Stimulated activated memory B cell treated with anti-CD40 and anti-IgM and Interleukin-4, amounts not matched to agents 10 μg/mL and 1 μg/mL and 100 μg/mL, for 72 hours (primary cell): ENCODE measurements at places on chromosomes 7 and 10.

GRCh38 chr7:19834566-19834965, 61.1 kb upstream of the TMEM196 start:
- no peak for ATAC-seq

DNA sequence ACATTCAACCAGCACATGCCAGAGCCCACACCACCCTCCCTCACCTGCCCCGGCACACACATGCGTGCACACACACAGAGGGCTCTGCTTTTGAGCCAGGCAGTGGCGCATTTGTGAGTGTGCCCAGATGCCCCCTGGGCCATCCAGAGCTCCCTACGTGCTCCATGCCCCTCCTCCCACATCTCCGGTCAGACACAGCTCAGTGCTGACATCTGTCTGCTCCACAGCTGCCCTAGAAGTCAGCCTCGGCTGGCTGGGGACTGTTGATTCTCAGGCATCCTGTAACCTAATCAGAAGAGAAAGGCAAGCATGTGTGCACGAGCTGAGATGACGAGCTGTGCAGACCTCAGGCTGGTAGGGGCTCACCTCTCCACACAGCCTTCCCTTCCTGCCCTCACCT, 135.1 kb downstream of the ZMIZ1 start:
- ATAC-seq: no peak

DNA sequence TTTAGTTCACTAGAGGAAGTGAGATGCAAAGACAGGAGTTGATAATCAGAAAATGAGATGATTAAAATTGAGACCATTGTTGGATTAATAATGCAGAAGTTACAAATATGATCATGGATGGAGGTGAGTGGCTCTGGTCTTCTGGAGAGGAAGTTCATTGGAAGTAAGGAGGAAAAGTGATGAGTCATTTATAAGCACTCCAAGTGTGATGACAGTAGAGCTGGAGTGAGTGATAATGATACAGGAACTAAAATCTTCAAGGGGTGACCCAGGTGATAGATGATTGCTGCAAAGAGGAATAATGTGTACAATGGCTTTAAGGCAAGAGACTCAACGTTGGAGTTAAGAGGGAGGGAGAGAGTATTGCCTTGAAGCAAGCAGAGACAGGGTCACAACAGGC, 20.7 kb downstream of the ZNF32 start:
- ATAC-seq: no peak

DNA sequence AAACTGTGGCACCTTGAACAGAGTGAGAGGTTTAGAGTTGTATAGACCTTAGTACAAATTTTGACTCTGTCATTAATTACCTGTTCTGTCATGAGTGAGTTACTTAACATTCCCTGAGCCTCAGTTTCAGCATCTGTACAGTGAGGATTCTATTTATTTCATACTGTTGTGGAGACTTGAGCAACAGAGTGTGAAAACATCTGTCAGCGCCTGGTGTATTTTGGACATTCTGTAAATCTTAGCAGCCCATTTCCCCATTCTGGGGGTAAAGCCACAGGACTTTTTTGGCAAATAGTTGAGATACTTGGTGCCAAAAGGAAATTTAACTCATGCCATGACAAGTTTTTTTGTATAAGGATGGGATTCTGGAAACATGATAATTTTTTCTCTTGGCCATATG, 94.8 kb downstream of the AUTS2 start:
- no peak for ATAC-seq

DNA sequence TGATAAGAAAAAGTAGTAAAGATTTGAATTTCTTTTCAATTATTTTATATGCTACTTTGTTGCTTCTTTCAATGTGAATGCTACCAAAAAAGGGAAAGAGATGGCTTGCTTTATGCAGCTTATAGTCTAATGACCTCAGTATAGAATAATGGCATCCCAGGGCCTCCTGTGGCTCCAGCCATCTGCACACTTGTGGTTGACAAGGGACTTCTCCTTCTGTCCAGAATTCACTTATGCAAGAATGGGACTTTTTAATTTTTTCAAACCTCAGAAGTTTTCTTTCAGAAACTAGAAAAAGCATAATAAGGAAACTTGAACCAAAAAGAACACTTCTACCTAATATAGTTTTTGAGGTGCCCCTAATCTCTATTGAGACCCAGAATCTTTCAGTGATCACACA, 310.9 kb downstream of the CTNNA3 start:
- no peak for ATAC-seq

DNA sequence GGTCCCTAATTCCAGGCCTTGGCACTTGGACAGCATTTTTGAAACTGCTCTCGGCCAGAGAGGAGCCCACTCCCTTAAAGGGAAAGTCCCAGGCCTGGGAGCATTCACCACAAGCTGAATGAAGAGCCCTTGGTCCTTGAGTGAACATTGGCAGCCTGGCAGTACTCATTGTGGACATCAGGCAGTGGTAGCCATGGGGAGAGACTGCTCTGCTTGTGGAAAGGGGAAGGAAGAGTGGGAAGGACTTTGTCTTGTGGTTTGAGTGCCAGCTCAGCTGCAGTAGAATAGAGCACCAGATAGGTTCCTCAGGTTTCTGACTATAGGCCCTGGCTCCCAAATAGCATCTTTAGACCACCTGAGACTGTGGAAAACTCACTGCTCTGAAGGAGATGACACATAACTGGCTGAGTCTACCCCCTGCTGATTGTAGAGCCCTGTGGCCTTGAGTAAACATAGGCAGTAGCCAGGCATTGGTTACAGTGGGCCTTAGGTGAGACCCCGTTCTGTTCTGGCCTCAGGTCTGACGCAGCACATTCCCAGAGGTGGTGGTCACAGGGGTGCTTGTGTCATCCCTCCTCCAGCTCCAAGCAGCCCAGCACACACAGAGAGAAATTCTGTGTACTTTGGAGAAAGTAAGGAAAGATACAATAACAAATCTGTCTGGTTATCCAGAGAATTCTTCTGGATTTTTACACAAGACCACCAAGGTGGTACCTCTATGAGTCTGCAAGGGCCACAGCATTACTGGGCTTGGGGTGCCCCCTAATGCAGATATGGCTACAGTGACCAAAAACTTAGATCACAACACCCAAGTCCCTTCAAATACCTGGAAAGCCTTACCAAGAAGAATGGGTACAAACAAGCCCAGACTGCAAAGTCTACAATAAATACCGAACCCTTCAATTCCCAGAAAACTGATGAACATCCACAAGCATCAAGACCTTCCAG, 153.8 kb downstream of the GNAI1 start:
- no peak for ATAC-seq

DNA sequence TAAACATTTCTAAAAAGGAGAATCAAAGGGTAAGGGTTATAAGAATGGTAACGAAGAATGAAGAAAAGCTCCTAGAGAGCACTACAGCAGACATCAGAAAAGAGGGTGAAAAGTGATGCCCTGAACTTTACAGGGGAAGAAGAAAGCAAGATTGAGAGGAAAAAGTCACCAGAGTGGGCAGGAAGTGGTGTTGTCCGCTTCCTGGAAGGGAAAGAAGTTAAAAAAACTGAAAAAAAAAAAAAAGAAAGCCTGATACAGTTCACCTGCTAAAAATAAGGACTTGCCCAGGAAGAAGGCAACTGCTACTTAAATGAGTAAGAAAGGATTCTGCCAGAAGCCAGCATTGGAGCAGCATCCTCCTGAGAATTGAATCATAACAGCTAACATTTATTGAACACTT, 330.1 kb upstream of the PHF14 start:
- no peak for ATAC-seq

DNA sequence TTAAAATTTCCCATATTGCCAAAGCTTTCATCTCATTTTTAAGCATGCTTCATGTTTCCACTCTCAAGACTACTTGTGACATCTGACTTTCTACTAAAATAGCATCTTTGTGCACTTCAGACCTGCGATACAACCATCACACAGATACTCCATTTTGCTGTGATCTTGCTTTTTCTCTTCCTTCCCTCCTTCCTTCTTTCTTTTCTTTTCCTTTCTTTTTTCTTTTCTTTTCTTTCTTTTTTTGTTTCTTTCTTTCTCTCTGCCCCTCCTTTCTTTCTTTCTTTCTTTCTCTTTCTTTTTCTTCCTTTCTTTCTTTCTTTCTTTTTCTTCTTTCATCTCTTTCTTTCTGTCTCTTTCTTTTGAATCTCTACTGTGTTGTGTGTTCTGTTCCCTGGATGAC, 194.0 kb upstream of the KCND2 start:
- ATAC-seq: no peak

GRCh38 chr10:34231441-34232180, 583.5 kb downstream of the PARD3 start:
- no peak for ATAC-seq

- ATAC-seq: no peak
Observed at GRCh38 chr10:96625173-96625572, 38.4 kb upstream of the TM9SF3 start.

DNA sequence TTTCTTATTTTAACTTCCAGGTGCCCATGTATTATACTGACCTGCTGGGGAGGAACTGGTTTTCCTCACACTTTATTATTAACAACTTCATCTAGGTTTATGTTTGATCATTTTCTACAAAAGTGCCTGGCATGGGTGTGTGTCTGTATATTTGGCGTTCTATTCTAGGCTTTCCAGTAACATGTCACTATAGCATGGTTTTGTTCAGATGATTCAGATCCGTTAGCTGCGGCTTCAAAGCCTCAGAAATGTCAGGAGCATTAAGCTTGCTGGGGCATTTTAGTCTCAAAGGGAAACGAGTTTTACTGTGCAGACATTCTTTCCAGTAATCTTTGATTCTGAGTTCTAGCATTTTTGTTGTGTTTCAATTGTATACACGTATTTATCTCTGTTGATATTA, 2.3 kb downstream of the INPP5A start:
- no peak for ATAC-seq

GRCh38 chr10:90642136-90642535, 215.7 kb downstream of the HTR7 start:
- ATAC-seq: no peak

DNA sequence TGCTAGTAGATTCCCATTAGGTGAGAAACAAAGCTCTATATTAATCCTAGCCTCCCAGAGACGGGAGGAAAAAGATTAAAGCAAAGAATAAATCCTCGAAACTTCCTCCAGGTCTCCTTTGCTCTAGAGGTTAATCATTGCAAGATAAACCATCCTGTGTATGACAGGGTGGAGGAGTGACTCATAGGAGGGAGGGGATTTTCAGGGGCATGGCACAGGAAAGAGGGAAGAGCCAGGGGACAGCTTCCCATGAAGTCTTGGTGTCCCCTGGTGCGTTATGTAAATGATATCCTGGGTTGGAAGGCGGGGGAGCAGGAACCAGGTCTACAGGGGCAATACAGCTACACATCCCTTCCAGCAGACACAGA, 780 bp downstream of the CYP3A5 start:
- no peak for ATAC-seq

GRCh38 chr10:90403211-90404000, 454.4 kb downstream of the HTR7 start:
- no peak for ATAC-seq

DNA sequence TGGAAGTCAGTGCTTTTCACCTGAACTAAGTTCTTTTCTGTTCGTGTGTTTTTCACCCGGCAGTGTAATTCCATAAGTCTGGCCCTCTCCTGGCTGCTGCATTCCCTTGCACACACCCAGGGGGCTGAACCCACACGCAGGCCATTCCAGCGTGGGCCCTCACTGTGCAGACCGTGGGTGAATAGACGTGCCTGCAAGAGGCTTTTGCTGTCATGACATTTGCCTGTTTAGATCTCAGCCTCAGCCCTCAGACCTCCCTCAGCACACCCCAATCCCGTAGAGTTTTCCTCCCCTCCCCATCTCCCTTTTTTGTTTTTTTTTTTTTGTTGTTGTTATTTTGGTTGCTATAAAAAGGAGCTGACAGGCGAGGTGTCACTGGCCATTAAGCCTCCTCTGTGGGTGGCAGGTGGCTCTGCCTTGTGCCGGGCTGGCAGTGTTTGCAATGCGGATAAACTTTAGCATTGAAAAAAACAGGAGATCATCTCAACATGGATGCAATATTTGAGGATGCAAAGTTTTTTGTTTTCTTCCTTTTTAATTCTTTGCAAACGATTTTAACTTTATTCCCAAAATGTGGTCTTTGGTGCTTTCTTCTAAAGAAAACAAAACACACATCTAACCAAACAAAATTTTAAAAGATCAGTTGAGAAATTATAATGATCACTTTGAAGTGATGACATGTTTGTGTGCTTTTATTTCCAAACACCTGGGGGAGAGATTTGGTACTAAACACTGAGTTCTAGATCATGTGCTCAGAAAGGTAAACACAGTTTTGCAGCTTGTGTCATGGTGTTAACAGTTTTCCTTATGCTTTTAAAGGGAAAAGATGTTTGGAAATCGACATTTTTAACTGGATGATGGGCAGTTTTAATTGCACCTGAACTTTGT, 58.8 kb downstream of the WDR37 start:
- ATAC-seq: no peak

DNA sequence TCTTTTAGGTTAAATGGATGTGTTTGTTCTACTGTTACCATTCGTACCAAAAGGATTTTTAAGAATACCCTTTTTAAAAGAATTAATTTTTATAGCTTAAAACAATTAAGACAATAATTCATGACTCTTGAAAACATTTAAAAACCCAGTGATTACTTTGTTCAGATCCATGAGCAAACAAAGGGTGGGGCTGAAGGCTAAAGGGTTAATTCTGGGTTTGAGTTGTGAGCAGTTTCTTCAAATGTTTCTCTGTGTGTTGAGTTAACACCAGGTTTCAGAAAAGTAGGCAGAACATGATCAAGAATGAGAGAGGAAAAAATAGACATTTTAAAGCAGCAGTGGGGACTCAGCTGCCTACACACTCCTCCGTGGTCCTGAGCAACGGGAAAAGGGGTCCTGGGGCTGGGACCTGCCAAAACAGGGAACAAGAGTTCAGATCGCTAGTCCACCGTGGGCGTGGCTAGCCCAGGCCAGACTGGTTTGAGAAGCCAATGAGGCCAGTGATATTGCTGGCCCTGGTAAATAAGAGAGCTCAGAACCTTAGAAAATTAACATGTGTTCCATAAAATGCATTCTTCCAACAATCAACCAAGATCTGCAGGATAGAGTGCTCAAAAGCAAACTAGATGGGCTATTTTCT, 14.9 kb upstream of the EZH2 start:
- no peak for ATAC-seq

- no peak for ATAC-seq
Observed at GRCh38 chr10:5683065-5683464, 1.6 kb upstream of the TASOR2 start.

DNA sequence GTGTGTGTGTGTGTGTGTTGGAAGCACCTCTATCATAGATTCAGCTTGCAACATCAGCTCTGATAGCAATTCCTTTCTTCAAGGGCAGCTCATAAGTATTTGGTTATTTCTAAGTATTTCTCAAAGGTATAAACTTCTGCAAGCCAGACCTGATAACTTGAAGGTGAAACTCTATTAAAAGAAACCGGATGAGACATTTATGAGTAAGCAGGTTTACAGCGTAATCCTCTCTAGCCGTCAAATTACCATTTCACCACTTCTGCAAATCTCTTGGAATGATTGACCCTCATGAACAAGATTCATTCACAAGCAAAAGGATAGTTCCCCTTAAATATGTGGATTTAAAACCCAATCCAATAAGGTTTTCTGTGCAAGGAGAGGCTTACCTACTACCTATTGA, 23.1 kb downstream of the PDE1C start:
- ATAC-seq: no peak
